Neural crest cell (in vitro differentiated cells): ENCODE measurements at places on chromosomes 4 and X.

DNA sequence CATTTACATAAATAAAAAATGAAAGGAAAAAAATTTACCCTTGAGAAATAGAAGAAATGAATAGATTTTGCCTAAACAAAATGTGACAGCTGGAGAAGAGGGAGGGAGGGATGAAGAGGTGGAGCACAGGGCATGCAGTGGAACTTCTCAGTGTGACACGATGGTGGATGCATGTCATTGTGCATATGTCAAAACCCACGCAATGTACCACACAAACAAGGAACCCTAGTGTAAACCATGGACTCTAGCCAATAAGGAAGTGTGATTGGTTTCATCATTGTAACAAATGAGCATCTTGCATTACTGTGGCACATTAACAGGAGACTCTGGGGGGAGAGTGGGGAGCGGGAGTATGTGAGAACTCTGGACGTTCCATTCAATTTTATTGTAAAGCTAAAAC is 58.6 kb downstream of the GATB start:
- no peak for DNase-seq

DNA sequence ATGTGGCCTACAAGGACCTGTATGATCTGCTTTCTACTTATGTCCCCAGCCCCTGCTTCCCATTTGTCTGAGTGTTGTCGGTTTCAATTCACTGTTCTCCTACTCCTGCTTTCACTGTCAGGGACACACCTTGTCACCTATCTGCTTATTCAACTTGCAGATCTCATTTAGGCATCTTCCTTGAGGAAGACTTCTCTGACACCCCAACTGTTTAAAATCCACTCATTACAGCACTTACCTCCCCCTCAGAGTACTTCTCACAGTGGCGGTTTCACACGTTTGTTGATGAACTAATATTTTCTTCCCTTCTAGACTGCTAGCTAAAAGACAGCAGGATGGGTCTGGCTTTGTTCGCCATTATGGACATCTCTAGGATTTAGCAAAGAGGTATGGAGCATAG is 279.9 kb upstream of the TET2 start:
- no peak for DNase-seq

DNA sequence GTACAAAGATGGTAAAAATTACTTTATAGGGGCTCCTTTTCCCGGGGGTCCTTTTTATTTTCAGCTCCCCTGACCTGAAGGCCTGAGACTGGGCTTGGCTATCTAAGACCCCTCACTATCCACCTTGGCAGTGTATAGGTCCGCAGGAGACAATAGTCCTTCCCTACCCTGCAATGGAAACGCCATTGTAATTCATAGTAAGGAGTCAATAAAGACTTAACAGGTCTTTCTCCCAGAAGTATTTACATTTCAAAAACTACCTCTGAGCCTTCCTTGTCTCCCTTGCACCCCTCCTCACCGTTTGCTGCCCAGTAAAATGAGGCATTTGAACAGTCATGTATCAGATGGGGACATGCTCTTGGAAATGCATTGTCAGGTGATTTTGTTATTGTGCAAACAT is 401.2 kb upstream of the CNKSR2 start:
- no peak for DNase-seq

GRCh38 chrX:46279214-46279924 is 265.9 kb downstream of the ZNF674 start:
- DNase-seq, result no peak

DNA sequence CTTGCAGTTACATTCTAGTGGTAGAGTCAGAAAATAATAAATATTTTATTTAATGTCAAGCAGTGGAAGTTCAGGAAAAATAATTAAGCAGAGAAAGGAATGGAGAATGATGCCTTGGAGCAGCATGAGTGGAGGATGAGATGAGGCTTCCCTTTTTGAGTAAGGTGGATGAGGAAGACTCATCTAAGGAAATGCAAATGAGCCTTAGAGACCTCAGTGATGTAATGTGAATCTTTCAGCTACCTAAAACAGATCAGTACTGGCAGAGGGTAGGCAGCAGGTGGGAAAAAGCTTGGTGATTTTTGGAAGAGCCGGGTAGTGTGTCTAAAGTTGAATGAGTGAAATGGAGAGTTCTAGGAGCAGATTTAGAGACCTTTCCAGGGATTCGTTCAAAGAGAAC is 118.2 kb downstream of the GRID2 start:
- DNase-seq, result no peak

- no peak for DNase-seq
Measured at GRCh38 chr4:102610476-102610875, 109.3 kb downstream of the NFKB1 start.

DNA sequence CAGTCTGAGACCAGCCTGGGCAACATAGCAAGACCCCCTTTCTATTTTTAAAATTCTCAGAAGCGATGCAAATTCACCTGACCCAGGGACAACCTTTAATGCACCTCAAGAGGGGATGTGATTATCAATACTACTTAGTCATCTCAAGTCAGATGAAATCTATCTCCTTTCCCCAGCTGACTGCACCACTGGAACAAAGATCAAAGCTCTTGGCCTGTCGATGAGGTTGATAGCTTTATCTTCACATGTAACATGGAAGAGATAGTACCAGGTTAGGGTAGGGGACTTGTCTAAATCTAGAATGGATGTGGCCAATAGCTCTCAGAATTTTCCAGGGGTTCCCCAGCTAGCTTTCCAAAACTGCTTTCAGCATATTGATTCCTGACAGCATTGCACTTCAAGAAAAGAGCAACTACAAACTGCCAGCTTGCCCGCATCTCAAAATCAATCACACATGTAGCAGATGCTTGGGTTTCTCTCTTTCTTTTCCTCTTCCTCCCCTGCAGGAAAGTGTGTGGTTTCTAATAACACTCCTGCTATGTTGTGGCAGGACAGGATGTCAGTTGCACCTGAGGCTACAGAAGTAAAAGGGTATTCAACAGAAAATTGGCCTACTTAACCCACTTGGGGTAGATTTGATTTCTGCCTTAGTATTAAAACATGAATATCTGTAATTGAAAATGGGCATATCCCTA is 12.2 kb upstream of the TMEM164 start:
- DNase-seq, result no peak

DNA sequence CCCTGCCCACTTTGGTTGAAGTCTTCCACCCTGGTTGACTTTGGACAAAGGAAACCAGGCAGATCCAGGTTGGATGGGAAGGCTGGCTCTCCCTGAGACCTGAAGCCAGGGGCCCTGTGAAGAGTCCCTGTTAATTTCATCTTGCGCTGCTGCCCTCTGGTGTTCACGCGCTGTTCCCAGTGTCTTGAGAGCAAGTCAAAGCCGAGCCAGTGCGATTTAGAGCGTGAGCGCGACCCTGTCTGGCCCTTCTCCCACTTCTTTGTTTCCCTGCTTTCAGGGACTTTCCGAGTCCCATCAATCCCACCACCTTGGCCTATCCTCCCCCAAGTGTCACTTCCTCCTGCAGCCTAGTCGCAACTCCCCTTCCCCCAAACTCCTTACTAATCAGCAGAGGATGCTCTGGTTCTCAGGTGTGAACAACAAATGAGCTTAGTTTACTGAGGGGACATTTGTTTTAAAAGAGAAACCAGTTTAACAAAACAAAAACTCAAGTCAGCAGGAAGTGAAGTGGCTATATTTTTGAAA is 25.8 kb upstream of the CHRNA9 start:
- peak; percentile 92 for DNase-seq

DNA sequence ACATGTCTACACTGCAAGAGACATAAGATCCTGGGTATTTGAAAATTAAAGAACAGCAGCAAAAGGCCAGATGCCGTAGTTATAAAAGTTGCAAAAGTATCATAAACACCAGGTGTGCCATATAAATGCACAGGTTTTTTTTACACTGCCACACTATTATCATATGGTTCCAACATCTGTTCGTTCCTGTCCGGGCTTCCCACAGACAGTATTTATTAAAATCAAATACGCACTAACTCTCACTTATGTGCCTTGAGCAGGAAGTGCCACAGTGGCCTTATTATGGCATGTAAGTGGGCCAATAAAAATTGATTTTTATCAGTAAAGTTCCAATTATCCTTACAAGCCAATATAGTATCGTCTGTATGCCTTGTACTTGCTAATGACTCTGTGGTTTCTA is 873.2 kb downstream of the RPA4 start:
- no peak for DNase-seq

- no peak for DNase-seq
Measured at GRCh38 chr4:90174621-90175023, 47.4 kb downstream of the CCSER1 start.

- DNase-seq, result no peak
Measured at GRCh38 chr4:43587758-43588157, 695.2 kb downstream of the GRXCR1 start.

DNA sequence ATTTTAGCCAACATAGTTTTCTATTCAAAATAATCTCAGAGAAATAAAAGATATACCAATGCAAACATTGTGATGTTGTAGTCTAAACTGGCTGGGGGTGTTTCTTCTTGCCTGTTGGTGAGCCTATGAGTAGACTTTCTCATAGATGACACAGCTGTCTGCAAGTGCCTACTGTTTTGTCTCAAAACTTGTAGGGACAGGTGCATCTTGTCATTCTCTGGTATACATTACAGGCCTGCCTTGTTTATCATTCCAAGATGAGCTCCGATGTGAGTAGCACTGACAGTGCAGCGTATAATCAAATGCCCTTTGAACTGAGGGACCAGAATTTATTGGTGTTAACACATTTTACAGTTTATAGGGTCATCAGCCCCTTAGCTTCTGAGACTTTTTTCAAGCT is 353.8 kb downstream of the PRDM5 start:
- no peak for DNase-seq

- no peak for DNase-seq
Measured at GRCh38 chr4:23999714-24000469, 110.0 kb upstream of the PPARGC1A start.

DNA sequence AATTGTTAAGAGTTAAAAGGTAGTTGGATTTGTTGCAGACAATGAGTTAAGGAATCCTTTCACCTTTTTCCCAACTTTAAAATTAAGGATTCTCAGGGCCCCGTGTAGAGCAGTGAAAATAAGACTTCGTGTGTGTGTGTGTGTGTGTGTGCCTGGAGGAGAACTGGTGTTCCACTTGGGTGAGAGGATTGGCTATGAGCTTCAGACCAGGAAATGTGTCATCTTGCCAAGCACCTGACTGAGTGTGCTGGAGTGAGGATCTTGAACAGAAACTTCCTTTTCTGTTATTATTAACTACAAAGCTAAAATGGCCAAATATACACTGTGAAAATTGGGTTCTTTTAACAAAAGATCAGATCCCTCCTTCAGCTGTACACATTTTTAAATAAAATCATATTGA is 113.1 kb upstream of the VCX2 start:
- DNase-seq, result no peak

DNA sequence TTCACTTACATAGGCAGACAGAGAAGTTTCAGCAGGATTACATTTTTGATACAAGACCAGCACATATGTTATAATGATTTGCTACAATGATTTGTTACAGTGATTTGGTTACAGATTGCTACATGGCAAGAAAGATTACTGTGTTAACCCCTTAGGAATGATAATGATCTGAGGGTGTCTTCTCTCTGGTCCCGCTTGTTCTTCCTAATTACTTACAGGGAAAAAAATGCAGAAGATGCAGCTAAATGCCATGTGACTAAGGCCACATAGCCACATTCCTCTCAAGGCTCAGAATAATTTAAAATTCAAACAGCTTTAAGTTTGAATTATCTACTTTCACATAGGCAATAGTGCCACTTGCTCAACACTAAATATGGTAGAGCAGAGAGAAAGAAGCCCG is 9.7 kb upstream of the LAP3 start:
- no peak for DNase-seq

DNA sequence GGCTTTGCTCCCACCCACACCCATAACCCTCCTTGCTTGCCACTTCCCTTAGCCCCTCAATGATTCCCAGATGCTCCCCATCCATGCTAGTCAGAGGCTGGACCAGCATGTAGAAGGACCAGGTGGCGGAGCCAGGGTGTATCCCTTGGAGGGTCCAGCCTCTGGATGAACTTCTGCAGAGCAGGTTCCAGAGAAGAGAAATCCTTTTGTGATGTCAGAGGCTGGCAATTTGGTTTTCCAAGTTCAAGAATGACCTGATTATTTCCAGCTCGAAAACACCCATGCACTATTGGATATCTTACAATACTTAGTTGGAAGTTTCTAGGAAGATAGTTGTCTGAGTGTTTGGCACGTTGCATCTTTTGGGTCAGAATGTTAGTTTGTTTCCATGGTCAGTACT is 168.3 kb upstream of the RPS6KA3 start:
- no peak for DNase-seq

GRCh38 chr4:173652283-173652931 is 122.4 kb upstream of the HAND2 start:
- no peak for DNase-seq

- DNase-seq, result no peak
Measured at GRCh38 chr4:124079174-124079780, 633.3 kb downstream of the ANKRD50 start.

GRCh38 chrX:71239781-71240180 is 14.2 kb downstream of the ZMYM3 start:
- no peak for DNase-seq

DNA sequence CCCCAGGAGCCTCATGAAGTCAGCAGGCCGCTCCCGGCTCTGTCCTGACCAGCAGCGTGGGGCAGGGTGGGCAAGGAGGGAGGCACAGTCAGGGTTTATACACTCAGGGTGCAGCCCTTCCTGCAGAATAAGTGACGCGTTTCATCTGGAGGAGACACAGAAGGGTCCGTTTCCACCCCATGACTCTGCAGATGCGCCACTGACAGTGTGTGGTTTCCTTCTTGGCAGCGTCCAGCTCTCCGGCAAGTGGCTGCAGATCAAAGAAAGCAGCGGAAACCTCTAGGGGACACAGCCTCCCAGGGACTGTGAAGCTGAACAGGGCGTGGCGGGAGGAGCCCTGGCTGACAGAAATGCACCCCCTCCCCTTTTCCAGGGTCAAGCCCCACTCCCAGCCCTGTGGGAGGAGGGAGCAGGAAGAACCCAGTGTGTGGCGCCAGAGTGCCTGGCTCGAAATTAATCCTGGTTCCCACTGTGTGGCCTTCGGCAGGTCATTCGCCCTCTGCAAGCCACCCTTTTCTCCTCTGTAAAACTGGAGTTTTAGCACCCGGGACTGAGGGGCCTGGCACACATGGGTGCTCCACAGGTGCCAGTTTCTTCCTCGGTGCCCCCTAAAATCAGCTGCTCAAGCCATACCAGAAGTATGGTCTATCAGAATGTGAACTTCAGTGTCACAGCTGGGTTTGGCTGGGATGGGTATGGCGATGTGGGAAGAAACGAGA is 17.3 kb upstream of the TBC1D14 start:
- peak; percentile 37 for DNase-seq

DNA sequence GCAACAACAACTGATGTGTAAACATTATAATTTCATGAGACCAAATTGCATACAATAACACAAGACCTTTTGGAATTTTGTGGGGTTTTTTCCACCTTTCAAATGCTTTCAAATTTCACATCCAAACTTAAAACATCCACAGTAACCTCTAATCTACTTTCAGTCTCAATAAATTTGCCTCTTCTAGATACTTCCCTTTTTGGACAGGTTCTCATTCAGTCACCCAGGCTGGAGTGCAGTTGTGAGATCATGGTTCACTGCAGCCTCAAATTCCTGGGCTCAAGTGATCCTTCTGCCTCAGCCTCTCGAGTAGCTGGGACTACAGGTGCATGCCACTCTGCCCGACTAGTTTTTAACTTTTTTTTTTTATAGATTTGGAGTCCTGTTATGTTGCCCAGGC is 556.6 kb downstream of the NLGN4X start:
- DNase-seq, result no peak
